LoVo (cell line): ENCODE measurements at places on chromosomes 4 and X.

GRCh38 chr4:80268936-80269335, 2.5 kb downstream of the FGF5 start:
- no peak for DNase-seq

- no peak for DNase-seq
Measured at GRCh38 chr4:187125062-187125461, 401.4 kb upstream of the FAT1 start.

DNA sequence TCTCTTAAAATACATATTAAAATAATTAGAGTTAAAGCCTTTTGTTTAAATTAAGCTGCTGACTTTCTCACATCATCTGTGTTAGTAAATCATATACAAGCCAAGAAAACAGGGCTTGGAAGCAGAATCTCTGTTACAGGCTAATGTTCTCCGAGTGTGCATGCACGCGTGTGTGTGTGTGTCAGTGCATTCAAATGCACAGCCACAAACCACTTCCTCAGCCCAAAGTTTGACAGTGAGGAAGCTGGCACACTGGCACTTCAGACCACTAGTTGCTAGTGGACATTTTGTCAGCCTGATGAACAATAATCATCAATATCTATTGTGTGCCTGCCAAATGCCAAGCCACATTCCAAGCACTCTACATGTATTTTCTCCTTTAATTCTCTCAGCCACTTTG, 5.6 kb downstream of the MAOB start:
- no peak for DNase-seq

DNA sequence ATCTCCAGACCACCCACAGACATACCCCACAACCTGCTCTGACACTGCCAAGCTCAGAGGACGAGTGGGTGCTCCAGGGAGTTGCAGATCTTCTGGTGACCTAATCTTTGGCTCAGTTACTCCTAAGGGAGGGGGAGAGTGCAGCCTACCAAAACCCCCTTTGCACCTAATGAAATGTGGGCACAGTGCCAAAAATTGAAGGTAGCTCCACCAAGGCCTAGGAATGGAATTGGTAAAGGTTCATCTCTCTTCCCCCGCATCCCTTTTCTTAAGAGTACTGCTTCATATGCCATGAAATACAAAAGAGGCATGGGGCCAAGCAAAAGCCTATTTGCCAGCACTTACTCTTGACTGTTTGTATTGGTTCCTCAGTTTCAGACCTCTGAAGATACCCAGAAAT, 491.0 kb downstream of the NAF1 start:
- DNase-seq, result no peak

GRCh38 chr4:165541851-165542459, 163.1 kb downstream of the CPE start:
- no peak for DNase-seq

DNA sequence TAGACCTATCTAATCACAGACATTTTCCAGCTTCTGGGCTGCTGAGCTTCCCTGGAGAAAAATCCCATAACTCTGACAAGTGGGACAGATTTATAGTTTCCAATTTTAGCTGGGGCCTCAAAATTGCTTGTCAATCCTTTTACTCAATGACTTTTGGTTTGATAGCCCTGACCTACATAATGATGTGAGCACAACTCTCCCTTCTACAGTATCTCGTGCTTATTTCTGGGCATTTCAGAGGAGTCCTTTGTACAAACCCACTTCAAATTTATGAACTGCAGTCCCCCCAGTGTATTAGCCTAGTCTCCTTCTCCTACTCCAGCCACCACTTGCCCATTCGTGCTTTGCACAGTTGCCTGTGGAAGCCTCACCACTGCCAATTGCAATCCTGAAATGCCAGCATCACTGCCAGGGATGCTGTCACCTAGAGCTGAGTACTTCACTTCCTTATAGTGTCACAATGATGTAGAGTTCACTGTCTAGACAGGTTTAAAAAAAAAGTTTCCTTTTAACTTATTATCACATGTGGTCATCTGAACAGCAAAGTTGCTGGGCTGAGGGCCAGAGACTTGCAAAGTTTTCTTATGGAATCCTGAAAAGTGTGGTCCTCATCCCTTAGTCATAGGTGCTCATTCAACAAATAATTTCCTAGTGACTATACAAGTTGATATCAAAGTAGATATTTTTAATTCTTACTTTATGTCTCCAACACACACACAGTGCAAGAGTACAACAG, 21.2 kb downstream of the TRAM1L1 start:
- DNase-seq, result no peak

DNA sequence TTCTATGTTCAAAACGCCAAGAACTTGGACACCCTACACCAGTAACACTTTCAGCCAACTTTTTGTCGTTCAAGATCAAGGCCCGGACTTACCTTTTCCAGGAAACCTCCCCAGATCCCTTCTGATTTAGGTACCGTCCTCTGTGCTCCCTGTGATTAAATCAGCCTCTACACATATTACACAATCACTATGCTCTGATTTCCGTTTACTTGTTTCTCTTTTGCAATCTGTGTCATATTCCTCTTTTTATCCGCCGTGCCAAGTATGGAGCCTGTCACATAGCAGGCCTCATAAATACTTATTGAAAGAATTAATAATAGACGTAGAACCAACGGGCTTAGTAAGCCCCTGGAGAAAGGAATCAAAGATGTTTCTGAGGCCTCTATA, 722 bp upstream of the TMEM33 start:
- DNase-seq, result no peak

- DNase-seq, result no peak
Measured at GRCh38 chr4:121073004-121073435, 685 bp upstream of the NDNF start.

DNA sequence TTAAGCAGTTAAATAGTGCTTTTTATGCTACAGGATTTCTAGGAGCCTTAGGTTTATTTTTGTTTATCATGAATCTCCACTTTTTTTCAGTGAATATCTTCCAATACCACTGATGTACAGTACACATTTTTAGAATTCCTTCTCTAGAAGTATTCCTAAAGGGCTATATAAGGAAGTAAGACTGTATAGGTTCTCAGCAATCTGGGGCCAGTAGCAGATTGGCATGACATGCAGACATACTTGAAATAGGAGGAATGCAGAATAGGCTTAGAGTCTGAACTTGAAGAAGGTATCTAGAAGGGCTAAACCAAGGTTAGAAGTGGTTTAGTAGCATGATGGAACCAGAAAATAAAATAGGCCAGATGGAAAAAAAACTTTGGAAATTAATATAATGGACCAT, 29.8 kb downstream of the HEPH start:
- DNase-seq, result no peak
